ENCODE measurements at places on chromosomes 5 and 9. TPM values are rescaled to one million over a fixed set of nuclear protein-coding genes. Genes with fewer than 3 reads are reported as not detected.

DNA sequence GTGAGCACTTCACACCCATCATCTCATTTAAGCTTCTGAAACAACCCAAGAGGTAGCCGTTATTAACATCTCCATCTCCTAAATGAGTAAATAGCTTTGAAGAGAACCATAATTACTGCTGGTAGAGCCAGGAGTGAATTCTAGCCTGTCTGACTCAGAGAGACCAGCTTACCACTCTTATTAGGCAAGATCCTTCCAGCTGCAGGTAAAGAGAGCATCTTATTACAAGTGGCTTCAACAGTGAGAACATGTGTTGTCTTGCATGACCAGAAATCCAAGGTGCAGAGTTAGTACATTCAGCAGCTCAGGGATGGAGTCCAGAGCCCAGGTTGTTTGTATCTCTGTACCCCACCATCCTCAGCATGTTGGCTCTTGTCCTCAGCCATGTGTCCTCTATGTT, 10.9 kb upstream of the AFAP1L1 start:
- no peak for DNase-seq

GRCh38 chr5:174454890-174455289, 269.5 kb upstream of the MSX2 start:
- no peak for DNase-seq

DNA sequence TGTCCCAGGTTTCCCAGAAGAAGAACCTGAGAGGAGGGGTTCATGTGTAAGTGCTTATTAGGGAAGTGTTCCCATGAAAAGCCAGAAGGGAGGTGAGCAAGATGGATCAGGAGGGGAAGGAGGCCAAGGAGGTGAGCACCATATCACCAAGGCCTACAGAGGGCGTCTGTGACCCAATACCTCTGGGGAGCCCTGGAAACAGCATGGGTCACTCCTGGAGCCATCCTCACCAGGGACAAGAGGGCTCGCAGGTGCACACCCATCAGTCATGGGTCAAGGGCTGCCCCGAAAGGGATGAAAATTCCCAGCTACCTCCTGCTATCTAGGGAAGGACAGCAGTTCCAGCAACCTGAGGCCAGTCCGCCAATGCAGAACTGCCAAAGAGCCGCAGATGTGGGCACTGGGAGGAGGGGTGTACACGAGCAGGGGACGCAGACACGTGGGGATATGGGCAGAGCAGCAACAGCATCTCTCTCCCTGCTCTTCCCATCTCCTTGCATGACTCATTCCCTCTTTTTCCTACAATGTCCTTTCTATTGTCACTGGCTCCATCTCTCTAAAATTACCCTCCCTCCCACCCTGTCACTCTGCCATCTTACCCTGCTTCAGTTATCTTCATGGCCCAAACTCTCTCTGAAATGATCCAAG, 167.6 kb upstream of the FSTL4 start:
- DNase-seq = no peak

DNA sequence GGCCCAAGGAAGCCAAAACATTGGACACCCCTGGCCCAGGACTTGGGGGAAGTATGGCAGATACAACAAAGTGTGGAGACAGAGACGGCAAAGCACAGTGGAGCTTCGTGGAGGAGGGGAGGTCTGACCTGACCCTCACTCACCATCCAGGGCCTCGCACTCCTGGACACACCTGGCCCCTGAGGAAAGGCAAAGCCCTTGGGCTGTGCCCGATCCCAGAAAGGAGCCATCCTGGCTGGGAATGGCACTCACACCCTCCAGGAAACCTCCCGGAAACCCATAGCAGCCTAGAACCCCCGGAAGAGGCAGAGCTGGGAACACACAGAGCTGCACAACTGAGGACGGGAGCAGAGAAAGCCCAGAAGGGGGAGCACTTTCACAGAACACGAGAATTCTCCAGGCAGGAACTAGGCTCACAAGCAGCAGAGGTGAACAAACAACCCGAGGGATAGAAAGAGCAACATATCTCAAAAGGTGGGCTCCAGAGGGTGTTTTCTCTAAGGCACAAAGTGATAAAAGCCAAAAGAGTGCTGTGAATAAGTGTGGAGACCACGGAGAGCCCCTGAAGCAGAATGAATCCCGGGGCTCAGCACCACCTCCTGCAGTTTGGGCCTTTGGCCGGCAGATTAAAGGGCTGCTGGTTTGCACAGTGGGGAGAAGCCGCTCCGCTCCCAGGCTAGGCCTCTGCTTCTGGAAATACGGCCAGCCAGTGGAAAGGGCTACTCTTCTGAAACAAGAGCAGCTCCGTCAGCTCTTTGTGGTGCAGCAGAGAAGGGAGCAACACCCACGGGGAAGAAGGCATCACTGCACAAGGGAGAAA, 108.2 kb downstream of the UBE2R2 start:
- DNase-seq = peak; percentile 14

- no peak for DNase-seq
These were observed 314.7 kb downstream of the MLLT3 start for GRCh38 chr9:20307621-20308020.

GRCh38 chr9:3080951-3081350, 237.1 kb upstream of the PUM3 start:
- DNase-seq = no peak

DNA sequence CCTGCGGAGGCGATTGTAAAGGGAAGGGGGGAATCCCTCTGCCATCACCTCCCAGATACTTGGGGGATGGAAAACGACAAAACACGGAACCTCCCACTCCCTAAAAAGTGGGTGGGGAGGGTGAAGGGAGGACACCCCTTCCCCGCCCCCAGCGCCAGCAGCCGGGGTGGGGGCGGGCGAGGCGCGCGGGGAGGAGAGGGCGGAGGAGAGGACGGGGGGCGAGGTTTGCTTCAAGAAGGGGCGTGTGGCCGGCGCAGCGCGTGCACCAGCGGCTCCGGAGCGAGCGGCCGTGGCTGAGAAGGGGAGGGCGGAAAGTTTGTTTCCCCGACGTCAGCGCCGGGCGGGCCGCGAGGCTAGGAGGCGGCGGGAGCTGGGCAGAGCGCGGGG, at the start of gene PRRX2:
Gene PRRX2, plus strand, starts transcription at position 259 of the 387 bp plus-strand sequence. CDS start 221 bp downstream, outside the sequence.
- DNase-seq = peak; percentile 69

DNA sequence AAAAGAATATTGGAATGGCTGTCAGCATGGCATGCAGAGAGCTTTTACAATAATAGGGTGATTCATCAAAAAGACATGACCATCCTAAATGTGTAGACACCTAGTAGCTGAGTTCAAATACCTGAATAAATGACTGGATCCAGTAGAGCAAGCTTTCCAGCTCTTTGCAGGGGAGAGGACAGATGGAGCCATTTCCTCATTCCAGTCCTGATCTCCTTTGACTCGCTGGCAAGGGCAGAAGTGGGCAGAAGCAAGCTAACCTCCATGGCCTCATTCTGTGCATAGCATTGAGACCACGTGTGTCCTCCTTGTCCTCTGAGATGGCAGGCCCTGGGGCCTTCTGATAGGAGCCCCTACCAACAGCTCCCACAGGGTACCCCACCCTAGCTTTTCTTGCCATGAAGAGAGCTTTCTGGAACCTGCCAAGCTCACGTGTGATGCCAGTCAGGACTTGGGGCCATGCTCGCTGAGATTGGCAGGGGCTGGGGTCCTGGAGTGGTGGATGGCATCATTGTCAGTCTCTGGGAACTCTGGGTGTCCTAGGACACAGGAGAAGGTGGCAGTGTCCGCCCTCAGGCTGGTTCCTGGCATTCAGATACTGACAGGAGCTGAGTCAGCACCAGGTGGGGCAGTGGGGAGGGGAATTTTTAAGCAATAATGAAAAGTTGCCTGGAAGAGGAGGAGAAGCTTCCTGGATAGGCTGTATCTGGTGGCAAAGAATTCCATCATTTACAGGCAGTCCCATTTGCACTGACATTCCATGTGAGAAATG, 33.6 kb downstream of the WWC1 start:
- DNase-seq = peak; percentile 73

DNA sequence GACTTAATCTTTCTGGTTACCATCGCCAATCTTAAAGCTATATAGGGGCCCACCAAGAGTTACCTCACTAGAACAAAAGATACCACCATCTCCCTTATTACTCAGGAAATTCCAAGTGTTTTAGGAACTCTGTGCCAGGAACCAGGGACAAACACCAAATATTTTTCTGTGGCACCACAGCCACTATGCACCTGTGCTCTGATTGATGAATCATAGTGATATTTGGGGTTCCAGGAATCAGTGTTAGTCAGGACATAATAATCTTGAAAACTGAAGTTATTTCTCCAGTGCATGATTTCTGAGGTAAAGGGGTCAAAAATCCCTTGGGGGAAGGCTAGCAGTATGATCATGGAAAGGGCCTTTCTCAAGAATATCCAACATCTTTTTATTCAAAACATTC, 10.2 kb upstream of the TMED7 start:
- DNase-seq = no peak

DNA sequence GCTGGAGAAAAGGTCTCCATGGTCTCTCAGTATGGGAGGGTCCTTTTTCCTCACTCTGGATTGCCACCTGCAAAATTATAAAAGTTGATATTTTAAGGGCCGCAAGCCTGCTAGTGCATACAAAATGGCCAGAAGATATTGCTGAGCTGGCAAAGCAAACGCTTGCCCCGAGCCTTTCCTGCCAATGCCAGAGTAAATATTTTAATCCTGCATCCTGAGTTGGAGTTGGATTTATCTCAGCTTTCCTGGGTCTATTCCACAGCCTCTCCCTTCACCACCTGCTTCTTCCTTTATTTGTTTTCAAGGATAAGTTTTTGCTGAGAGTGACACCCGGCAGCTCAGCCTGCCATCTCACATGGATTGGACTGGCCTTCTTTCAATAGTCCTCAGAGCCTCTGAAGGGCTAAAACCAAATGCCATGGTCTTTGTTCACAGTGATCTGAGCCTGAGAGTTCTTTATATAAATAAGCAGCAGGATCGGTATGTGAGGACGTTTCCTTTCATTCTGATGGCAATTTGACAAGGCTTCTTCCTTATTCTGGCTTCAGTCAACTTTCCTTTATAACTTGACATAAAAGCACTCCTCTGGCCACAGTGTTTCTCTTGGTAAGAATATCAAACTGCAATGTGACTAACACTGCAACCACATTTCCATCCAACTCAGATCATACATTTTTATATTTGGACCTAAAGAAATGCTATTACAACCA, 170.1 kb downstream of the ADAMTS12 start:
- DNase-seq = peak; percentile 22

GRCh38 chr5:176508603-176509002, 28.6 kb downstream of the RNF44 start:
- DNase-seq = no peak

- DNase-seq = no peak
These were observed 24.4 kb downstream of the SLC25A25 start for GRCh38 chr9:128092199-128092977.

DNA sequence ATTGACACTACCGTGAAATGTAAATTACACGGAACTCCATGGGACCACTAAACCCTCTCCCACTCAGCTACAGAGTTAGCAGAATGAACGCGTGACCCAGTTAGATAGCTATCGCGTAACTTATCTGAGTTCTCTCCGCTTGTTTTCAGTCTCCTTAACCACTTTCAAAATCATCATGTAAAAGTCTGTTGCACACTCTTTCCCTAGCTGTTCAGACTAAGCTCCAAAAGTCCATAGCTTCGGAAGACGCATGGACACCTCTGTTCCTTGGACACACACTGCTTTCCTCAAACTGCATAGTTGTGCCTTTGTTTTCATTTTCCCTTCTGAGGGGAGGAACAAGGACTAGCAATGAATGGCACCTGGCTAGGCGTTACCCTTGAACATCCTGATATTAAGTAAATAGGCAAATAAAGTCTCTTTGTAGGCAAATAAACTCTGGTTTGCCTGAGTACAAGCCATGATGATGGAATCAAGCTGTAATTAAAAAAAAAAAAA, 83.3 kb downstream of the DAPK1 start:
- no peak for DNase-seq

DNA sequence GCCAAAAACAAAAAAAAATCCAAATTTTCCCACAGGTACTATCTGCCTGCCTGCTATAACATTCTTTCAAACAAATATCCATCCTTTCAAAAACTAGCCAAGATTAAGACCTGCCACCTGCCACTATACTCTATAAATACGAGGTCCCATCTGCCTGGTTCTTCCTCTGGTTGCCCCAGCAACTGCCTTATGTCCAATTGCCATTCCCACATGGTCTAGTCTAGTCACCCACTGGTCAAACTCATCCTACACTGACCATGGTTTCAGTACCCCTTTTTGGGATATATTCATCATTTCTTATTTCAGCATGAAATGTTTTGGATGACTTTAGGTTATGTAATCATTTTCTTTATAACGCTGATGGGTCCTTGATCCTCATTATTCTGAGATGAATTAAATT, 95.1 kb upstream of the CCNG1 start:
- DNase-seq = no peak

DNA sequence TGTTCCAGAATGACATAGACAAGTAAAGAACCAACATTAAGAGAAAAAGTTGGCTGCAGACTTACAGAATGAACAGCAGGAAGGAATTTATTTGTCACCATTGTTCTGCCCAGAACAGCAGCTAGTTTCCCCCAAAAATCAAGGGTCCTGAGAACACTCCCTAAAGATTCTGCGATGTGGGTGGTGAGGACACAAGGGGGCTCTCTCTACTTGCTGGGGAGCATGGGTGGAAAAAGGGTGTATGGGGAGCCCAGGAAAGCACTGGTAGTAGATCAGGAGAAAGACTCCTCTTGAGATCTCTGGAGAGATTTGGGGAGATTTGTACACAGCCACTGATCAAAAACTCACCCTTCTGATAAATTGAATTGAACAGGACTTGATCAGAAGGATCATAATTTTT, 316.5 kb downstream of the KCTD16 start:
- no peak for DNase-seq

GRCh38 chr9:19495186-19496028, 86.6 kb downstream of the ACER2 start:
- DNase-seq = no peak

- no peak for DNase-seq
These were observed 1.7 kb downstream of the EBF1 start for GRCh38 chr5:159097784-159098602.

DNA sequence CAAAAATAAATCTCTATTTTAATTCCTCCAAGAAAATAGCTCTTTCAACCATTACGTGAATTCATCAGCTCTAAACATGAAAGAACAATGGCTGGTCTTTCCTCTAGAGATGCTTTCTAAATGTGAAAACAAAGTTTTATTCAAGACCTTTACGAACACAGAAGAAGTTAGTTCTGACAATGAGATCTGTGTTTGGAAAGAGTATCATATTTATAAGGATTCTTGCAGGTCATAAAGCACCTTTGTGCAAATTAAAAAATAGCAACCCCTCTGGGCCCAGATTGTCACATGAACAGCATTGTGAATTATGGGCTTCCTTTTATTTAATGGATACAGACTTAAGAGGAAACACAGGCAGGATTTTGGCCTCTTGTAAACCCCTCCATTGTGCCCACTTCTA, 17.7 kb upstream of the FTMT start:
- DNase-seq = no peak

- DNase-seq = no peak
These were observed 18.5 kb downstream of the TMEM167A start for GRCh38 chr5:83058726-83059125.

The NUDCD2 gene
- total RNA-seq = 16.4 TPM

The MACROH2A1 gene
- 404 TPM for total RNA-seq

The IL5 gene
- total RNA-seq = not detected

The RMRP gene
- total RNA-seq = 8,012 TPM

The C1QTNF3 gene
- total RNA-seq = 1.3 TPM

The RAD17 gene
- 12.4 TPM for total RNA-seq

The ASPN gene
- total RNA-seq = not detected

The FOXD4L5 gene
- not detected for total RNA-seq

The ZBTB26 gene
- 2.3 TPM for total RNA-seq

The CCNI2 gene
- 0.27 TPM for total RNA-seq

The LCN15 gene
- total RNA-seq = not detected

The PCDHGA6 gene
- total RNA-seq = 2.3 TPM

The PCSK1 gene
- 0.10 TPM for total RNA-seq
